ENCODE measurements at places on chromosomes 3 and 15. TPM values are rescaled to one million over a fixed set of nuclear protein-coding genes. Genes with fewer than 3 reads are reported as not detected.

DNA sequence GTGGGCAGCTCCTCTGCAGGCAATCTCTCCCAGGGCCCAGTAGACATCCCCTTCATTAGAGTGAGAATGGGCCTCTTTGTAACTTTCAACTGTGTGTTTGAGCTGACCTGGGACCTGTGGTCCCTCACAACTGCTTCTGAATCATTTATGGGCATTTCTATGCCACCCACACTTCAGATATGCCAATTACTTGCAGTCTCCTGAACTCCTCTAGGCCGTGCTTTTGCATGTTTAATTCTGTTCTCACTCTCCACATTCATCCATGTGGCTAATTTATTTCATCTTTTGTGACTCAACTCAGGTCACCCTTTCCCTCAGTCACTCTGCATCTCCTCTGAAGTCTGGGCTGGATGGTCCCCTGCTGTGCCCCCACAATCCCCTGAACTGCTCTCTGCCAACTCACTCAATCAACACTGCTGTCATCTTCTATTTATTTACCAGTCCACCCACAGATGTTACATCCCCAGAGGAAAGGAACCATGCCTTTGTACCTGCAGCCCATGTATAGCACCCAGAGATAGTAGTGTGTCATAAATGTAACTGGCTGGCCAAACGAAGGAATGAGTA is 364.7 kb downstream of the EPHB1 start:
- H3K27me3 ChIP-seq = no peaks in the 10 kb centered on the region
- no peak overlapping the region for H3K4me3 ChIP-seq
- no peaks in the 10 kb centered on the region for H3K36me3 ChIP-seq
- no peak overlapping the region for H3K27ac ChIP-seq
- no peak for DNase-seq
- no peaks in the 10 kb centered on the region for H3K4me1 ChIP-seq

- no peak overlapping the region for H3K4me3 ChIP-seq
- no peak overlapping the region for H3K27ac ChIP-seq
- no peaks in the 10 kb centered on the region for H3K4me1 ChIP-seq
- no peak for DNase-seq
- H3K36me3 ChIP-seq = no peaks in the 10 kb centered on the region
These were observed 39.4 kb upstream of the CCR2 start for GRCh38 chr3:46314517-46314916.

- no peaks in the 10 kb centered on the region for H3K4me1 ChIP-seq
- DNase-seq = no peak
- no peaks in the 10 kb centered on the region for H3K36me3 ChIP-seq
- H3K27ac ChIP-seq = no peak overlapping the region
- H3K4me3 ChIP-seq = no peak overlapping the region
- H3K27me3 ChIP-seq = no peaks in the 10 kb centered on the region
These were observed 54.5 kb downstream of the OSBPL10 start for GRCh38 chr3:31926543-31926942.

GRCh38 chr3:95715128-95715527 is 1099.3 kb upstream of the EPHA6 start:
- H3K4me3 ChIP-seq = no peak overlapping the region
- no peaks in the 10 kb centered on the region for H3K4me1 ChIP-seq
- no peaks in the 10 kb centered on the region for H3K27me3 ChIP-seq
- H3K27ac ChIP-seq = no peak overlapping the region
- no peaks in the 10 kb centered on the region for H3K36me3 ChIP-seq

GRCh38 chr3:175163686-175164085 is 304.6 kb downstream of the NAALADL2 start:
- H3K4me3 ChIP-seq = no peak overlapping the region
- DNase-seq = no peak

GRCh38 chr15:100338971-100339444 is 2.8 kb downstream of the ADAMTS17 start:
- no peaks in the 10 kb centered on the region for H3K27me3 ChIP-seq
- H3K4me1 ChIP-seq = peaks cover 10% of the 10 kb centered on the region
- no peak overlapping the region for H3K4me3 ChIP-seq
- peak; percentile 40 for DNase-seq
- no peak overlapping the region for H3K27ac ChIP-seq
- H3K36me3 ChIP-seq = no peaks in the 10 kb centered on the region

GRCh38 chr3:39548282-39548681 is 80.8 kb downstream of the MOBP start:
- H3K4me1 ChIP-seq = no peaks in the 10 kb centered on the region
- no peak overlapping the region for H3K27ac ChIP-seq
- DNase-seq = no peak
- H3K36me3 ChIP-seq = no peaks in the 10 kb centered on the region

- no peak overlapping the region for H3K4me3 ChIP-seq
- no peak overlapping the region for H3K27ac ChIP-seq
- no peaks in the 10 kb centered on the region for H3K27me3 ChIP-seq
- no peaks in the 10 kb centered on the region for H3K36me3 ChIP-seq
These were observed 28.6 kb downstream of the SLC27A2 start for GRCh38 chr15:50210462-50211157.

DNA sequence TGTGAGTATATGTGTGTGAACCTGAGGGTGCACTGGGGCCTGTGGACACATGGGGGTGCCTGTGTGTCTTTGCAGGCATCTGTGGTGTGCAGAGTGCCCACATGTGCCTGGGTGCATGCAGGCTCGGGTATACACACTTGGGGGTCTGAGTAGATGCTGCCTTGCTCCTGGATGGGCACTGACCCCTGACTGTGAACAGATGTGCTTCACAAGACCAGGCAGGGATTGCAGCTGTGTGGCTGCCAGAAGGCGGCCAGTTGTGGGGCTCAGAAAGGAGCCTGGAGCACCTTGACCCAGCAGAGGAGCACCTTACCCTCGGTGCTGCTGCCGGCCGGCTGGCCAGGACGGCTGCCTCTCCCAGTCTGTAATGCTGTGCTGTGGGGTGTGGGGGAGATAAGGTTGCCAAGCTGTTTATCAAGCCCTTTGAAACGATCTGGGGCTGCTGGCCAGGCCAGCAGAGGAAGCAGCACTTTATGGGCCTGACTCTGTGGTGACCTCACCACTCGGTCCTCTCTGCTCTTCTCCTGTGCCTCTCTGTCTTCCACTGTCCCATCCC is 55.5 kb upstream of the MRPS22 start:
- H3K4me1 ChIP-seq = no peaks in the 10 kb centered on the region
- DNase-seq = no peak
- H3K27ac ChIP-seq = no peak overlapping the region
- H3K27me3 ChIP-seq = no peaks in the 10 kb centered on the region
- H3K4me3 ChIP-seq = no peak overlapping the region

GRCh38 chr15:47813748-47814384 is 96.6 kb downstream of the SEMA6D start:
- H3K27me3 ChIP-seq = no peaks in the 10 kb centered on the region
- H3K4me1 ChIP-seq = no peaks in the 10 kb centered on the region
- no peak overlapping the region for H3K4me3 ChIP-seq

- H3K27ac ChIP-seq = no peak overlapping the region
- H3K27me3 ChIP-seq = no peaks in the 10 kb centered on the region
- H3K4me1 ChIP-seq = no peaks in the 10 kb centered on the region
- no peak overlapping the region for H3K4me3 ChIP-seq
These were observed 29.7 kb downstream of the SEMA7A start for GRCh38 chr15:74403991-74404563.

DNA sequence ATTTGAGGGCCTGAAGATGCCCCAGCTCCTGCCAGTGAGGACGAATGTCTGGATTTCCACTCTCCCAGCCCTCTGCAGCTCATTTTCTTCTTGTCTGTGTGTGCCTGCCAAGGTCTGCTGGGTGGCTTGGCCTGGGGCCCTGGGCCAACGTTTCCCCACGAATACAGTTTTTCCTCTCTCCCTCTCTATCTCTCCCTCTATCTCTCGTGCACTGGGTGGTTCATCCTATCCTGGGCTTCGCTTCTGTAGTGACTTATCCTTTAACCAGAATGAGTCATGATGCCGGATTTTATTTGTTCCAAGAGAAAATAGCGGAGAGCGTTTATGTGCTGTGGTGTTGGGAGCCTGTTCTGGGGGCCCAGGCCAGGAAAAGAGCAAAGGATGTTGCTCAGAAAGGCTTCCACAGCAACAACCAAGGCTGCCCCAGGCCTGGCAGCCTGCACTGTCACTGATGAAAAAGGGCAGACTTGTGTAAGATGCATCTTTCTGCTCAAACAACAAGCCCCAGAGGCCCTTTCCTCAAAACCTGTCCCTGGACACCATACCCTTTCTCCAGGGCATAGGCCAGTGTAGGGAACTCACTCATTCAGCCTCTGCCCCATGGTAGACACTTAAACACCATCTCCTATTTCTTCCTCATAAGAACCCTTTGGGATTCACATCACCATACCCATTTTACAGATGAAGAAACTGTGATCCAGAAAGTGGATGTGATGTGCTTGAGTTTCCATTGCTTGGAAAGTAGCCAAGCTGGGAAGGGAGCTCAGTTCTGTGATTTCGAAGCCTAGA is 47.3 kb downstream of the ITGA11 start:
- no peak overlapping the region for H3K27ac ChIP-seq
- no peak for DNase-seq
- H3K4me3 ChIP-seq = no peak overlapping the region

- no peaks in the 10 kb centered on the region for H3K4me1 ChIP-seq
- H3K4me3 ChIP-seq = no peak overlapping the region
These were observed 14.6 kb downstream of the SLITRK3 start for GRCh38 chr3:165181556-165181955.

GRCh38 chr15:76312540-76313174 is 1.4 kb upstream of the ETFA start:
- H3K27me3 ChIP-seq = no peaks in the 10 kb centered on the region
- H3K4me3 ChIP-seq = no peak overlapping the region
- DNase-seq = no peak
- H3K36me3 ChIP-seq = no peaks in the 10 kb centered on the region
- peaks cover 27% of the 10 kb centered on the region for H3K4me1 ChIP-seq

DNA sequence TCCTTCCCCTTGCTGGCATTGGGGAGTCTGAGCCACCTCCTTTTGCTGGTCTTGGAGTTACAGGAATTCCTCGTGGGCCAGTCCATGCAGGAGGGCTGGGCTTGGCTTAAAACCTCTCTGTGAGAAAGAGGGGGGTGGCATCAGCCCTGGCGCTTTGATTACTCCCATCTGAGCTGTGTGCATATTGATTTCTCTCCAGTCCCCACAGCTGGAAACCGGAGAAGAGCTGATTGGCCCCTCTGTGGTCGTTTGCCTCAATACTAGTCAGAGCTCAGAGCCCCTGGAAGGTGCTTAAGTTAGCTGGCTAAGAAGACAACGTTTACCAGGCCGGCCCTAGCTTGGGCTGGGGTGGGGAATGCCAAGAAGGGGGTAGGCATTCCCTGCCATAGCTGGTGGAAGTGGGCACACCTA is 4.0 kb upstream of the RASGRF1 start:
- no peak overlapping the region for H3K27ac ChIP-seq
- no peak overlapping the region for H3K4me3 ChIP-seq
- H3K4me1 ChIP-seq = peaks cover 4% of the 10 kb centered on the region
- H3K36me3 ChIP-seq = no peaks in the 10 kb centered on the region

DNA sequence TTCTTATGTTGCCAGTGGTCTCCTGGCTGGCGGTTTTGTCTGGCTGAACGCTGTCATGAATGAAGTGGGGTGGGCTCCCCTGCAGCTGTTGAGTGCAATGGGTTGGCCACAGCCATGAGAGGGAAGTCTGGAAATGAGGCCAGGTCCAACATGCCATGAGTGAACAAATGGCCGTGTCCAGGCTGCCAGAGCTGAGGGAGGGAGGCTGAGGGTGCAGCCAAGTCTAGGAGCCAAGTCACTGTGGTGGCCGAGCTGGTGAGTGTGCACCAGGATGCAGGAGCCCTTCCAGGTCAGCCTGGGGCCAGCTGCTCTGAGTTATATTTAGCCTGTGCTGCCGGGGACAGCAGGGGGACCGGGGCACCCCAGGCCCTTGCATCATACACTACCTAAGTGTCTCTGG is 24.7 kb upstream of the PRR23E start:
- H3K36me3 ChIP-seq = no peaks in the 10 kb centered on the region
- peak; percentile 84 for DNase-seq
- H3K4me3 ChIP-seq = no peak overlapping the region
- no peaks in the 10 kb centered on the region for H3K27me3 ChIP-seq
- peak overlapping the region; percentile 30 for H3K27ac ChIP-seq
- peaks cover 11% of the 10 kb centered on the region for H3K4me1 ChIP-seq

DNA sequence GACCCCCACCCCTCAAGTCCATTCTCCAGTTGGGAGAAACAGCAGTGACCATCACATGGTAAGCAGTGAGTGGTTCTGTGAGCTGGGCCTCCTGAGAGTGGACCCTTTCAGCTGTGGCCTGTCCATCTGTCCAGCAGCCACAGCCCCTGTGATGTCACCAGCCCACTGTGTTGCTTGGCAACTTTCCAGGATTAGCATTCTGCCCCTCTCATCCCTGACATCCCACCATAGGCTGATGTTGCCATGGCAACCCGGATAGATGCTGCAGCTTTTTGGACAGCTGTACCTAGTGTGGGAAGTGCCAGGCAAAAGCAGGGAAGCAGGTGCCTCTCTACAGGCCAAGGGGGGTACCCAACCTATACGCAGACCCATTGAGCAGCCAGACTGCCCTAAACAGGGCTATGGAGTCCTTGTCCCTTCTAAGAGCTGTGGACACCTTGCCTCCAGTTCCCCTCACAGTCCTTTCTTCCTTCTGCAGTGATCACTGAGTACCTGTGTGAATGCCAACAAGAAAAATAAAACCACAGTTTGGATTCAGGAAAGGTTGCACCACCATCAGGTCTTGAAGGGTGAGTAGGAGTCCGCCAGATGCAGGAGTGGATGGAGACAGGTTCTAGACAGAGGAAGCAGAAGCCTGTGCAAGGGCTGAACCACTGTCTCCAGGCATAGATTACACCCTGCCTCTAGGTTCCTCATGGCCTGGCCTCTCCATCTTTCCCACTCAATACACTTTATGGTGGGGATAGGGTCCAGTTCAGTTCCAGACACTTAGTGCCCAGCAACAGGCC is at the start of gene DNAH1:
Gene DNAH1 (plus strand): TSS at position 343 of the 788 bp plus-strand sequence. CDS start 6,124 bp downstream, outside the sequence.
- H3K27ac ChIP-seq = no peak within 1 kb of the TSS
- no peaks in the 10 kb centered on the region for H3K36me3 ChIP-seq
- no peaks in the 10 kb centered on the region for H3K27me3 ChIP-seq
- H3K4me1 ChIP-seq = peaks cover 8% of the 10 kb centered on the region
- H3K4me3 ChIP-seq = no peak within 1 kb of the TSS
- no peak for DNase-seq

DNA sequence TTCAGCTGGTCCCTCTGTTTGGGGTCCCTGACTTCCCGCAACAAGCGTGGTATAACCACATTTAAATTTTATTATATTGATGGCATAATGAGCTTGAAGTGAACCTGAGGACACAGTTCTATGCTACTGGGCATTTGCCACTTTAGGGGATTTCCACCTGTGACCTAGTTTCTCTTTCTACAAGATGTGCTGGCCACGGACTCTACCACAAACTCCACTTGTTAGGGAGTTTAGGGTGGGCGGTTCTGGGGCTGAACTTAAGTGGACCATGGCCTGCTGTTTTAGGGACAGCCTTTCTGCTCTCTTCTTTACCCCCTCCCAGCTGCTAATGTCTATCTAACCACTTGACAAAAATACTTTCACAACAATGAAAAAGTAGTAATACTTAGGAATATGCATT is 1199.1 kb downstream of the SI start:
- no peak overlapping the region for H3K27ac ChIP-seq
- H3K4me3 ChIP-seq = no peak overlapping the region
- H3K36me3 ChIP-seq = no peaks in the 10 kb centered on the region
- DNase-seq = no peak
- no peaks in the 10 kb centered on the region for H3K27me3 ChIP-seq

Gene PTX3
- total RNA-seq = 2.5 TPM

Gene ATP8B4
- total RNA-seq = 3.4 TPM

Gene RHCG
- not detected for total RNA-seq

Gene ABI3BP
- total RNA-seq = 19.7 TPM

Gene TICRR
- total RNA-seq = not detected

Gene LRRIQ4
- total RNA-seq = 0.13 TPM

Gene ECT2
- total RNA-seq = 5.8 TPM

Gene PROS1
- 8.1 TPM for total RNA-seq

Gene RPP25
- 1.1 TPM for total RNA-seq

Gene MCTP2
- 2.0 TPM for total RNA-seq

Gene CYP19A1
- total RNA-seq = not detected
